NCI-H1048 (cell line): ENCODE measurements at places on chromosomes 5 and 9.

GRCh38 chr9:122179690-122180074, 20.0 kb downstream of the MORN5 start:
- DNase-seq: no peak

GRCh38 chr5:62616615-62617277, 38.1 kb downstream of the LRRC70 start:
- no peak for DNase-seq

- DNase-seq: no peak
Observed at GRCh38 chr9:2872931-2873323, 29.0 kb upstream of the PUM3 start.

- DNase-seq: no peak
Observed at GRCh38 chr5:157892974-157893373, 34.0 kb upstream of the CLINT1 start.

- DNase-seq: no peak
Observed at GRCh38 chr5:58459146-58460001, 512 bp downstream of the PLK2 start.

DNA sequence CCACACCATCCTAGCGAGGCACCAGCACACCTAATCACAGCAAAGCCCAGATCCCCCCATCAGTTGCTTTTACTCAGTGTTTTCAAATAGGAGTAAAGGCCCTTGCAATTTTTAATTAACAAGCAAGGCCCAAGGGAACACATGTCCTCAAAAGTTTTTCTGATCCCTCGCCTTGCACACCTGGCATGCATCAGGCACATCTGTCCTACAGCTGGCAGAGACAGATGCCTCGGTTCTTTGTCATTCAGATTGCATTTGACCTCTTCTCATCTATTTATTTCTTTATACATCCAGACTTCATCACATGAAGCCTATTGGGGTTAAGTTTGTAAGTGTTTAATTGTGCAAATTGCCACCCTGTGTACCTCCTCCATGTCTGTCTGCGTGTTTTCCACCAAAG, 241.4 kb downstream of the MARCHF11 start:
- no peak for DNase-seq

DNA sequence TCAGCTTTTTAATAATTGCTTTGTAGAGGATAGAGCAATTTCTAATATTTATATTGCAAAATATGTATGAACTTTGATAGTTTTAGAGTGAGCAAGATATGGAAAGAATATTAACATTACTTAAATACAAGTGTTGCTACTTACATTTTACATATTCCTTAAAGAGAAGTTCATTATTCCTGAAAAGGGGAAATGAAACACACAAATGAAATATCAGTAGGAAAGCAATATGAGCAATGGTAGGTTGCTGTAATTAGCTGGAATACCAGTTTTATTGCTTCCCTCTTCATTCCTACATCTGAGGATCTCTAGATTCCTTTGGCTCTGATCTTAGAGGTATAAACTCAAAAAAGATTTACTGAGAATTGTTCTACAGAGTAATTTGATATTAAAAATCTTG, 414.1 kb downstream of the FAM170A start:
- DNase-seq: no peak

- DNase-seq: no peak
Observed at GRCh38 chr5:157546456-157547100, 29.0 kb downstream of the ADAM19 start.

DNA sequence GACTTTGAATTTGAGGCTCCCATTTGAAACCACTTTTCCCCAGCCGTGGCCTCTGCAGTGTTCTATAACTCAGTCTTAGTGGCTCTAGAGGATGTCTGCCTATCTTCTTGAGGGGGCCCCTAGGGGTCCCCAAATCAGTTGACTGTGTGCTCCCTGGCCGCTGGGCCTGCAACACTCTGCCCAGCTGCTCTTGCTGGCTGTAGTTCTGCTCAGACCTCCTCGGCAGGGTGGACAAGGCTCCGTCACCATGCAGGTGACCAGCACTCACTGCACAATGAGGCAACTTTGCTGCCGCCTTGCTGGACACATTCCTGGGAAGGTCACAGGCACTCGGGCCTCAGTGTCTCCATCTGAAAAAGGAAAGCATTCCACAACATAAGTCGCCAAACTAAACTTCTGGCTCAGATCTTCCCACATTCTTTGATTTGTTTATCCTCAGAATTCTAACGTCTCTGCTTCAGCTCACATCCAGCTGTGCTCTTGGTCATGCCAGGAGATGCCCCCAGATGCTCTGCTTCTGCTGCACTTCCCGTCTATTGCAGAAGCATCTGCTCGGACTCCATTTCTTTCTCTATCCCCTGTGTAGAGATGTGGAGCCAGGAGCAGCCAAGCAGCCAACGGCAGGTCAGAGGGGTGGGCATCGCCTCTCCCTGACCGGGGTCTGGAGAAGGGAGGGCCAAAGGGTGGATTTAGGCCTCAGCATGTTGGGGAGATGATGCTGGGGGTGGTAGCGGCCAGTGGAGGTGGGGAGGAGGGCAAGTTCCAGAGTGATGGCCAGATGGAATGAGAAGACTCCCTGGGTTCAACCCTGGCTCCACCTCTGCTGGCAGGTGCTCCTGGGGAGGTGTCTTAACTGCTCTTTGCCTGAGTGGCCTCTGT, 133.6 kb downstream of the MVB12B start:
- DNase-seq: no peak

DNA sequence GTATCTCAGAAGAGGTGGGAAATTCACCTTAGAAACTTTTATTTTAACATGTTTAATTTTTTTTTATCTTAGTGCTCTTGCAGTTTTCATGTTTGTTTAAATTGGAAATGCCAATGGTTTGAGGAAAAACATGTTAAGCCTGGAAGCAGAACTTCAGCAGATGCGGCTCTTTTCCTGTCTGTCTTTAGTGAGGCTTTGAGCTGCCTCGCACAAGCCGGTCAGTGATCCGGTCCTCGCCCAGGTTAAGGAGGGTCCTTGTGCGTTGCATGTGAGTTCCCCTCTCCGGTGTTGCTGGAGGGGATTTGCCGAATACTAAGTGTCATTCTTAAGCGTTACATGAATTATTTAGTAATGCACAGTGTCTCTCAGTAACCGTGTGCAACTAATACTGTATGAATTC, 9.4 kb upstream of the PLEKHG4B start:
- no peak for DNase-seq

DNA sequence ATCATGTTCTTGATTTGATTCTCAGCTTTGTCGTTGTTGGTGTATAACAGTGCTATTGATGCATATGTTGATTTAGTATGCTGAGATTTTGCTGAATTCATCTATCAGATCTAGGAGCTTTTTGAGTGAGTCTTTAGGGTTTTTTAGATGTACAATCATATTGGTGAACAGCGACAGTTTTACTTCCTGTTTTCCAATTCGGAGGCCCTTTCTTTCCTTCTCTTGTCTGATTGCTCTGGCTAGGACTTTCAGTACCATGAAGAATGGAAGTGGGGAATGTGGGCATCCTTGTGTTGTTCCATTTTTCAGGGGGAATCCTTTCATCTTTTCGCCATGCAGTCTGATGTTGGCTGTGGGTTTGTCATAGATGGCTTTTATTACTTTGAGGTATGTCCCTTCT, 100.4 kb downstream of the SGCD start:
- no peak for DNase-seq

- no peak for DNase-seq
Observed at GRCh38 chr5:142795251-142795650, 25.1 kb downstream of the ARHGAP26 start.

- DNase-seq: no peak
Observed at GRCh38 chr5:5969942-5970483, 408.3 kb downstream of the MED10 start.

DNA sequence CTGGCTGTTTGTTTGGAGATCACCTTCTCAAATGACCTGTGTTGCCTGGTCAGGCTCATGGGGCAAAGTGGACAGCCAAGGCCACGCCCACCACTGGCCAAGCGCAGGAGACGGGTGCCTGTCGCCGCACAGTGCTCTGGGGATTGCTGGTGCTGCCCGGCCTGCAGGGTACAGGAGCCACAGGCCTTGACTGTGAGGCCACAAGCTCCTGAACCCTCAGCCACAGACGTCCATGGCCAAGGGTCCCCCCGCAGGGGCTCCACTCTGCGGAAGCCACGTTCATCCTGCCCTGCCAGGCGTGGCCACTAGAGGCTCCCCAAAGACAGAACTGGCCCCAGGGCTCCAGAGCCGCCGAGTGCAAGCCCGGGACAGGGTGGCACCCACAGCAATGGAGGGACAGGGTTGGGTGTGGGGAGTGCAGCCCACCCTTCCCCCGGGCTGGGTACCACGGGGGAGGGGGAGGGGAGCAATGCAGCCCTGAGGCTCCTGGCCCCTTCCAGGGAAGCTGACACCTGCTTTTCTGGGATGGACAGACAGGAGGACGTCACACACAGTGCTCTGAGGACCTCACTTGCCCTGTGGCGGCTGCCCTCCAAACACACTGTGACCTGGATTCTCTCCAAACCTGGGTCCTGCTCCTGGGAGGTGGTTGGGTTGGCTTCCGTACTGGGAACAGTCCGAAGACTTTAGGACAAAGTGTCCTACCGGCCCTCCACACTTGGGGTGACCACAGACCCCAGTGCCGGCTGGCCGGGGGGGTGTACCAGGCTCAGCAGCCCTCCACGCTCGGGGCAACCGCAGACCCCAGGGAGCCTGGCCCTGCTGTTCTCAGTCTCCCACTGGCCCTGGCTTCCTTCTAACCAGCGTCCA, 21.5 kb downstream of the TPPP start:
- DNase-seq: peak; percentile 43

GRCh38 chr5:160330212-160330611, 17.8 kb upstream of the CCNJL start:
- no peak for DNase-seq

- DNase-seq: no peak
Observed at GRCh38 chr5:775961-776861, 8.3 kb downstream of the ZDHHC11B start.

- DNase-seq: no peak
Observed at GRCh38 chr9:4137681-4138099, 162.2 kb downstream of the GLIS3 start.

- DNase-seq: no peak
Observed at GRCh38 chr5:59845730-59846129, 47.8 kb downstream of the PDE4D start.
